ENCODE measurements at places on chromosomes 5 and 9. TPM values are rescaled to one million over a fixed set of nuclear protein-coding genes. Genes with fewer than 3 reads are reported as not detected.

The MYOT gene
- total RNA-seq: not detected

The FBP1 gene
- total RNA-seq: 12.2 TPM

The SVEP1 gene
- not detected for total RNA-seq

The SPATA31A5 gene
- total RNA-seq: not detected

The SPAAR gene
- total RNA-seq: not detected

The DDX4 gene
- not detected for total RNA-seq

The BTNL3 gene
- total RNA-seq: not detected

The OR1Q1 gene
- not detected for total RNA-seq

The GPR150 gene
- 0.42 TPM for total RNA-seq

The SHOC1 gene
- under 0.01 TPM for total RNA-seq

The EPB41L4A gene
- 3.4 TPM for total RNA-seq

The PCDHA9 gene
- total RNA-seq: not detected

The FST gene
- total RNA-seq: 0.84 TPM

The PCDHGA3 gene
- total RNA-seq: 0.10 TPM

The EPB41L4B gene
- not detected for total RNA-seq

The ANKRD31 gene
- 0.63 TPM for total RNA-seq

The GARIN3 gene
- total RNA-seq: not detected

The CD72 gene
- 4.9 TPM for total RNA-seq

The TIMD4 gene
- 3.3 TPM for total RNA-seq

The SLC31A1 gene
- 8.0 TPM for total RNA-seq

The AGPAT2 gene
- total RNA-seq: 18.7 TPM

The ABO gene
- total RNA-seq: 4.5 TPM

The FOXI1 gene
- 0.10 TPM for total RNA-seq

The C9orf153 gene
- total RNA-seq: 1.9 TPM

The ARID3C gene
- total RNA-seq: not detected

The CCDC183 gene
- total RNA-seq: 1.7 TPM

The ECSCR gene
- total RNA-seq: not detected
